Ascending aorta (tissue), 2 donors: ENCODE measurements at places on chromosomes 6 and 20.

GRCh38 chr20:60054716-60055634 lies 96.8 kb downstream of the CDH26 start:
- H3K36me3 ChIP-seq = no peaks in the 10 kb centered on the region
- H3K4me3 ChIP-seq = no peak overlapping the region
- H3K4me1 ChIP-seq = peaks cover 5% of the 10 kb centered on the region

GRCh38 chr6:211871-212497 lies 80.3 kb upstream of the DUSP22 start:
- no peaks in the 10 kb centered on the region for H3K27me3 ChIP-seq
- H3K4me1 ChIP-seq = no peaks in the 10 kb centered on the region
- no peaks in the 10 kb centered on the region for H3K36me3 ChIP-seq
- no peak overlapping the region for H3K27ac ChIP-seq

- DNase-seq = no peak
- no peaks in the 10 kb centered on the region for H3K27me3 ChIP-seq
- H3K27ac ChIP-seq = no peak overlapping the region
Observed at GRCh38 chr6:130034378-130035146, 16.2 kb downstream of the L3MBTL3 start.

DNA sequence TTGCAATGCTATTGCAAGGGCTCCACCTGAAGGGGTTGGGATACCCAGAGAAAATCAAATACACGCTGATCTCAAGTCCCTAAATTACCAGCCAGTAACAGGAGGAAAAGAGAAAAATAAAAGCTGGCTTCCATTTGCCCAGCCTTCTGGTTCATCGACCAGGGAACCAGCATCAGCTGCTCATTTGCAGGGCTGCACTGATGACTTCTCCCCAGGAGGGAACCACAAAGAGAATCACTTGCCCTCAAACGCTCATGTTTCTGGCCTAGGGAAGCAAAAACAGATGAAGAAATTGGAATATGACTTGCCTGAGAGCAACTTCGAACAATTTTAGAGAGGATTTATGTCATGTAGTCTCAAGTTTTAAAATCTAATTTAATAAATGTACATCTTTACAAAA lies 119.7 kb downstream of the SH3BGRL2 start:
- no peak for DNase-seq
- H3K4me3 ChIP-seq = no peak overlapping the region
- no peaks in the 10 kb centered on the region for H3K27me3 ChIP-seq

DNA sequence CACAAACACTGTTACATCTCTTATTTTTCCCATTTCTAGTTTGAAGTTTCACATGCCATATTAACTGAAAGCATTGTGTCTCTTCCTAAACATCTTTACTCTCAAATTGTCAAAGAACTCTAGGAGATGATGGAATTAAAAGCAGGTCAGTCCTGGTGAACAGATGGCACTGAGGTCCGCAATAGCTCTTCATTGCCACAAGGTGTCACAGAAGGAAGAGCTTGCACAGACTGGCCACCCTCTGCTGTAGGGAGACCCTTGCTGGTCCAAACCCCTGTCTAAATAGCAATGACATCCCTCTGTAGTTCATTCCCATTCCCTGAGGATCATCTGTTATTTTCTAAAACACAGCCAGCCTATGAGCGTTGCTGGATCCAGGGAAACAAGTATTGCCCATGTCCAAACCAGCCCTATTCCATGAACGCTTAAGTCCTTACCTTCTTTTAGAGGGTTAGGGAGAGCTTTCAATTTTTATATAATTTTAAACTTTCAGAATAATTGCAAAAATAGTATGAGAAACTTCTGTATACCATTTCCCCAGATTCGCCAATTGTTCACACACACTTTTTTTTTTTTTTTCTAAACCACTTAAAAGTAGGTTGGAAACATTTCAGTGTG lies 10.1 kb upstream of the HDAC2 start:
- no peak overlapping the region for H3K4me3 ChIP-seq
- no peaks in the 10 kb centered on the region for H3K36me3 ChIP-seq
- H3K27me3 ChIP-seq = no peaks in the 10 kb centered on the region
- no peak for DNase-seq

DNA sequence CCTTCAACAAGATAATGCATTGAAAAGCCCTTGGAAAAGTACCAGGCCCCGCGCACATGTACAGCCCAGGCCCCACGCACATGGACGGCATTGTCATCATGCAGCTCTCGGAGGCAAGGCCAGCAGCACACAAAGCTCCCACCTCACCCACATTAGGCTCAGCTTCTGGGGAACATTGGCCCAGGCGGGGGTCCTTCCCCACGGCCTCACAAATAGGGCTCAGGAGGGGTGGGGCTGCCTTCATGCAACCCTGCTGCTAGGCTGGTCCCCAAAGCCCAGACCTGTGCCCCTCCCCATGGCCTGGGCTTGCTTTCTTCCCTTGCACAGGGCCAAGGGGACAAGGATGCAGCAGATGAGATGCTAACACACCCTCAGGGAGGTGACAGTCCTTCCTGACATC lies 26.7 kb downstream of the NPEPL1 start:
- peak; percentile 30 for DNase-seq
- no peaks in the 10 kb centered on the region for H3K27me3 ChIP-seq
- H3K27ac ChIP-seq = no peak overlapping the region
- H3K36me3 ChIP-seq = peaks cover 9% of the 10 kb centered on the region
- H3K4me1 ChIP-seq = no peaks in the 10 kb centered on the region

DNA sequence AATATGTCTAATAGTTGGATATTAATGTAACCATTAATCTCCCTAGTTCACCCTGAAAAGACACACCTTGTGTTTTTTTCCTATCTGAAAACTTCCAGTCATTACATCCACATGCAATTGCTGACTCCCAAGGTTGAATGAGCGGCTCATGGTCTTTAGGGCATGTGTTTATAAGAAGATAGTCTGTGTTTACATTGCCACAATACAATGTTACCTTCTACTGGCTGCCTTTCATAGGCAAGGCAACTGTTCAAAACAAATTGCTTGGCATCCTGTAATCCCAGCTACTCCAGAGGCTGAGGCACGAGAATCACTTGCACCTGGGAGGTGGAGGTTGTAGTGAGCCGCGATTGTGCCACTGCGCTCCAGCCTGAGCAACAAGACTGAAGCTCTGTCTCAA lies 86.8 kb upstream of the SHLD1 start:
- no peak for DNase-seq
- H3K36me3 ChIP-seq = no peaks in the 10 kb centered on the region
- no peak overlapping the region for H3K4me3 ChIP-seq
- no peak overlapping the region for H3K27ac ChIP-seq

- DNase-seq = peak; percentile 90
- no peak overlapping the region for H3K4me3 ChIP-seq
- H3K4me1 ChIP-seq = peaks cover 12% of the 10 kb centered on the region
- no peaks in the 10 kb centered on the region for H3K27me3 ChIP-seq
Observed at GRCh38 chr6:157764178-157765068, 58.6 kb upstream of the SNX9 start.

- no peak for DNase-seq
- peaks cover 3% of the 10 kb centered on the region for H3K4me1 ChIP-seq
- H3K27me3 ChIP-seq = no peaks in the 10 kb centered on the region
Observed at GRCh38 chr6:37922563-37922962, 103.0 kb downstream of the ZFAND3 start.

DNA sequence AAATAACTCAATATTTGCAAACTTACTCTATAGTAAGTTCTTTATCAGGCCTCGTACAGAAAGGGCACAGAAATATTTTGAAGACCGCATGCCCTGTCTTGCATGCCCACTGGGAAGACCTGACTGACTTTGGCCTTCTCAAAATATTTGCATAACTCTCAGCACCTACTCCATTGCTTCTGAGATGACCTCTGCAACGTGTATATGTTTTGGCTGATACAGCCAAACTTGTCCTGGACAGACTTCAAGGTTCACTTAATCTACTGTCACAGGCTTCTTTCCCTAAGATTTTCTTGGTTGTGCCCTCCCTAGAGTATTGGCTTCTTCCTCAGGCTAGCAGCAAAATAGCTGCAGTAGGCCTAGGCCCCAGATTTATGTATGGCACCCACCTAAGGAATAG lies 21.5 kb upstream of the SERINC3 start:
- no peaks in the 10 kb centered on the region for H3K36me3 ChIP-seq
- no peaks in the 10 kb centered on the region for H3K27me3 ChIP-seq
- H3K27ac ChIP-seq = no peak overlapping the region
- H3K4me1 ChIP-seq = no peaks in the 10 kb centered on the region
- H3K4me3 ChIP-seq = no peak overlapping the region

DNA sequence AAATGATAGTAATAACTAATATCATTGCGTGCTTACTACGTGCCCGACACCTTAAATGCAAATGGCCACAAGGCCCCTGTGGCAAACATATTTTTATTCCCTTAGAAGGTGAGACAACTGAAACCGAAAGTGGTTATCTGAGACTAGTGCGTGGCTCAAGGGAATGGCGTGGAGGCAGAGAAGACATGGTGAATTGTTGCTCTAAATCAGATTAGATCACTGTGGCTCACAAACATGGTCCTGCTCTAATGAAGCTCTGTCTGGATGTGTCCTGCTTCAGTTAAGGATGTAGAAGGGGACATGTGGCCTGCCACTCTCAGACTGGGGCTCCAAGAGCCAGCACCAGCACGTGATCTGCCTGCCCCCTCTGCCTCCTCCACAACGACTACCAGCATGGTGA lies 124.2 kb upstream of the GMDS start:
- no peaks in the 10 kb centered on the region for H3K27me3 ChIP-seq
- no peaks in the 10 kb centered on the region for H3K4me1 ChIP-seq
- no peak overlapping the region for H3K27ac ChIP-seq
- no peak overlapping the region for H3K4me3 ChIP-seq

DNA sequence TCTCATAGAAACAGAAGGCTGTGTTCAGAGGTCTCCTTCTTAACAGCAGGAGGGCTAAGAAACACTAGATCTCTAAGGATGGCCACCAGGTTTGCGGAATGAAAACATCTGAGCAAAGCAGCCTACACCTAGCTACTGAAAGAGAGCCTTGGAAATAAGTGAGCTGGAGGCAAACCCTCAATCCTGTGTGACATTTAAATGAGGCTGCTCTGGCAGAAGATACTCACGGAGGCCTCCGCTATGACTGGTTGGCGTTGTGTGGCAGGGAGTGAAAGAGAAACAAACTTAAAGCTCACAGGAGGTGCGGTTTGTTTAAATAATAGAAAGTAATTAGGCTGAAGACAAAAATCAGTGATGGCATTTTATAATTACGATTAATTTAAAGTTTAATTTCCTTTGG lies 162.0 kb upstream of the RNF217 start:
- H3K4me3 ChIP-seq = no peak overlapping the region
- no peak overlapping the region for H3K27ac ChIP-seq
- H3K27me3 ChIP-seq = no peaks in the 10 kb centered on the region
- no peak for DNase-seq
- H3K36me3 ChIP-seq = no peaks in the 10 kb centered on the region
- H3K4me1 ChIP-seq = no peaks in the 10 kb centered on the region

GRCh38 chr20:52532674-52533073 lies 341.1 kb upstream of the ZFP64 start:
- no peaks in the 10 kb centered on the region for H3K4me1 ChIP-seq
- H3K4me3 ChIP-seq = no peak overlapping the region
- no peaks in the 10 kb centered on the region for H3K36me3 ChIP-seq
- no peaks in the 10 kb centered on the region for H3K27me3 ChIP-seq
- no peak for DNase-seq

GRCh38 chr6:4943716-4944115 lies 60.1 kb downstream of the RPP40 start:
- H3K27me3 ChIP-seq = no peaks in the 10 kb centered on the region
- no peak overlapping the region for H3K27ac ChIP-seq
- peaks cover 9% of the 10 kb centered on the region for H3K36me3 ChIP-seq
- H3K4me3 ChIP-seq = no peak overlapping the region

DNA sequence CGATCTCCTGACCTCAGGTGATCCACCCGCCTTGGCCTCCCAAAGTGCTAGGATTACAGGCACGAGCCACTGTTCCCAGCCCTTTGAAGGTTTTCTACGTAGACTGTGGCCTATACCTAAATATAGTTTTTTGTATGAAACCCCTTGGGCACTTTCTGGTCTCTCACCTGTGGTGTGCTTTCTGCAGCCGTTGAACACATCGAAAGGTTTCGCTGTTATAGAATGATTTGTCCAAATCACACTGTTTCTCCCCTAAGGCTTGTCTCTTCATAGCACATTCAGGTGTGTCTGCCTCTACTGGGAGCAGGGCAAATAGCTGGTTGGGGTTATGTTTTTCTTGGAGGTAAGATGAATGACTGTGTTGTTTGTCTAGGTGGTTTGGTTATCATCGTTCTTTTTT lies 597.9 kb downstream of the RNF144B start:
- H3K4me1 ChIP-seq = no peaks in the 10 kb centered on the region
- no peak overlapping the region for H3K4me3 ChIP-seq
- no peaks in the 10 kb centered on the region for H3K27me3 ChIP-seq
- no peaks in the 10 kb centered on the region for H3K36me3 ChIP-seq

- H3K27ac ChIP-seq = no peak overlapping the region
- no peak for DNase-seq
- H3K4me3 ChIP-seq = no peak overlapping the region
- H3K27me3 ChIP-seq = no peaks in the 10 kb centered on the region
Observed at GRCh38 chr6:155303361-155303870, 10.9 kb downstream of the TFB1M start.

- no peaks in the 10 kb centered on the region for H3K36me3 ChIP-seq
- no peaks in the 10 kb centered on the region for H3K4me1 ChIP-seq
Observed at GRCh38 chr6:104711371-104711770, 148.3 kb downstream of the HACE1 start.
